ENCODE measurements at places on chromosomes 11 and 22.

GRCh38 chr11:69599502-69599901 is 41.5 kb upstream of the CCND1 start:
- no peak for DNase-seq

DNA sequence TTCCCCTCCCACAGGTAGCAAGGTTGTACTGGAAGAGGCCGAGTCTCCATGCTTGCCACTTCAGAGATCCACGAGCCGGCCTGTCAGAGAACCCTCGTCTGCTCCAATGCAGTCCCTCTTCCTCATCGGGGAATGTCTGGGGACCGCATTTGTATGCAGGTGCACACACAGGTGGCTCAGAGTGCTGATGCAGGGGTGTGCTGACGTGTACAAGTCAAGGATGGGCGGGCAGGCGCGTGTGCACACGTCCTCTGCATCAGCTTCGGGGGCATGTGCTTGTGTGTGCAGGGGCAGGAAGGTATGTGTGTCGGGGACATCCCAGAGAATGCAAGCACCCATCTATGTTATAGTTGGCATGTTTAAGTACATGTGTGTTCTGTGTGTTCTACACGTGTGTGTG is 49.4 kb downstream of the ELFN2 start:
- DNase-seq, result no peak

- DNase-seq, result no peak
Measured at GRCh38 chr22:23909296-23909898, 15.2 kb downstream of the MIF start.

GRCh38 chr11:85746670-85747069 is 60.7 kb upstream of the CCDC89 start:
- DNase-seq, result no peak

DNA sequence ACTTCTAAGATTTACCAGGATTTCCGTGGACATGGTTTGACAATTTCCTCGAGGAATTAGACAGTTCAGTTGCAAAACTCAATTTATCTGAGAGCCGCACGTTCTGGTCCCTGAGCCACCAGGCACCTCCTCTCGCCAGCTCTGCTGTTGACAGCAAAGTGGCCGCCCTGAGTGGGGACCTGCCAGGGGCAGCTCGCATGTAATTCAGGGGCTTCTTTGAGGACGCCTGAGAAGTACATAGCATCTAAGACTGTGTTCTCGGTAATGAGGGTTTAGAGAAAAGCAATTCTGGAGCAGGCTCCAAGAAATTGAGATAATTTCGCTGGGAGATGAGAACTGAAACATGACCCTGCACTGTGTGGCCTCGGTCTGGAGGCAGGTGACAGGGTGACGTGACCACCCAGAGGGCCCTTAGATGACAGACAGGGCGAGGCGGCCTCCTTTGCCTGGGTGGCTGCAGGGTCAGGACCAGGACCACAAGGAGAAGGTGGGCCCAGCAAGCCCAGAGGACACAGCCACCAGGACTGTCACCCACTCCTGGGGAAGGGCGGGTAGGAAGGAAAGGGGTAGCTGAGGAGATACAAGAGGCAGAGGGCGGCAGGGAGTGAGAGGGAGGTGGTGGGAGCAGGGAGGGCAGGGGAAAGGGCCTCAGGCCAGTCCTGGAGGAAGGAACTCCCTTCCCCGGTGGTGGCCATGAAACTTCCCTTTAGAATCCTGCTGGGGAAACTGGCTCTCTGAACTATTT is 55.0 kb downstream of the RTL6 start:
- DNase-seq, result no peak

DNA sequence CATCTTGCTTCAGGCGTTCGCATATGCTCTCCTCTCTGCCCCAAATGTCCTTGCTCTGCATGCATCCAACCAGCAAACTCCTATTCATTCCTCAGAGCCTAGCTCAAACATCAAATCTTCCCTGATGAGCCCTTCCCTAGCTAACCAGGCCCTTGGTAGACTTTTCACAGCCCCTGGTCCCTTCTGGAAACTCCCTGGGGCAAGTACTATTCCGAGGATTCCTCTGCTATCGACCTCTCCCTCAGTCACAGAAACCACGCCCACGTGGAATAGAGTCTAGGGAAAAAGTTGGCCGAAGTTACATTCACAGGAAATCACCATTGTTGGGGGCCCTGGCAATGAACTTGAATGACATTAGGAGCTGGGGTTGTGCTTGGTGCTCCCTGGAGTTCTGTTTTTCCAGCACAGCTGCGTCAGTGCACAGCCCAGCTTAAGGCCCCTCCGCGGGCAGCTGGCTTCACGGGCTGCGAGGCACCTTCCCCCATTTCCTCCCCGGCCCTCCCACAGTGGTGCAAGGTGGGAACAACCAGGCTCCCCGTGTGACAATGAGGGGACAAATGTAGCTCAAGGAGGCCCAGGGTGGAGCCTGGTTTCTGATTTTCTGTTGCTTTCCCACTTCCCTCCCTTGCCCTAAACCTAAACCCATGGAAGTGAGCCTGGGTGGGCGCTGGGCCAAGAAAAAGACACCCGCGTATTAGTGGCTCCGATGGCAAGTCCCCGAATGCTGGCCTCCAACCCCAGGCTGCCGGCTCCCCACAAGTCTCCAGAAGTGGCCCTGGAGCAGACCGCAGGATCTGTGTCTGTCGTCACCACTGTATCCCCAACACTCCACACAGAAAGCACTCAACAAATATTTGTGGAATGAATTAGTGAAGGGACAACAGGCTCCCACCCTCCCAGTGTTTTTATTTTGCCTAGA is 4.3 kb upstream of the ATP5MGL start:
- DNase-seq, result no peak

DNA sequence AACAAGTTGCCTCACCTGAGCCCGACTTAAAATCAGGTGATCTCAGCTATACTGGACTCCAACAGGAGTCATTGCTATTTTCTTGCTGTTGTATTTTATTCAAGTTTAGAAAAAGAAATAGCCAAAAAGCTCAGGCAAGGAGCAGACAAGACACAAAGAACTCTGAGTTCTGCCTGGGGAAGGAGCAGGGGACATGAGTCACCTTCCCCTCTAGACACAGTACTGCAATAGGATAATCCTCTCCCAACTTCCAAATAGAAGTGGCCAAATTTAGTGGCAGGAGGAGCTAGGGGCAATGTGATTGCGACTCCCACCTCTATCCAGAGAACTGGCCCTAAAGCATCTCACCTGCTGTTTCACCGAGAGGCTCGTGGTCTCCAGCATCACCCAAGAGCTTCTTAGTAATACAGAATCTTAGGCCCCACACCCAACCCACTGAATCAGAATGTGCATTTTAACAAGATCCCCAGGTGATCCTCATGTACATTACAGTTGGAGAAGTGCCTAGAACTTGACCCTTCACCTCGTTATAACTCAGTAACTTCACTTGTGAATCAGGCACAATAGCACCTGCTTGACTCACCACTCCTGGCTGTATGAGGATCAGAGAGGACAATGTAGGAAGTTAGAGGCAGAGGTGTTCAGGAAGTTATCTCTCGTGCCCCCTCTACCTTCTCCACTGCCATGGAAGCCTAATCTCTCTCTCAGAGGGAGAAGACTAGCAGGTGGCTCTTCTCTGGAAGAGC is 56.8 kb upstream of the FBXO3 start:
- DNase-seq, result no peak

DNA sequence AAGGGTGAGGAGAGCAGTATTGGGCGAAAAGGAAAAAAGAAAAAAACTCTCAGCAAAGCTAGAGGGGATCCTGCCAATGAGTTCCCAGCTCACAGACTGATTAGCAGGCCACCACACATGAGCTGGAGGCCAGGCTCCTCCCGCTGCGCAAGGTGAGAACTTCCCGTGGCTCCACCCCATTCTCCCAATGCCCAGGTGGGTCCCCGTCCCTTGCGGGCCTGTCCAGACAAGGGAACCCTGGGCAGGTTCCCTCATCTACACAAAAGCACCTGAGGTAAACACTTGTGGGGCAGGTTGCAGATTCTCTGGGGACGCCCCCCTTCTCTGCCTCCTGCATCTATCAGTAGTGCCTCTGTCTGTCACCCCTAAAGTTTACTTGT is 46.5 kb downstream of the CDPF1 start:
- DNase-seq, result no peak

- no peak for DNase-seq
Measured at GRCh38 chr11:112525844-112526590, 265.4 kb upstream of the PLET1 start.

- DNase-seq, result no peak
Measured at GRCh38 chr11:111729831-111730311, 36.3 kb downstream of the PPP2R1B start.

DNA sequence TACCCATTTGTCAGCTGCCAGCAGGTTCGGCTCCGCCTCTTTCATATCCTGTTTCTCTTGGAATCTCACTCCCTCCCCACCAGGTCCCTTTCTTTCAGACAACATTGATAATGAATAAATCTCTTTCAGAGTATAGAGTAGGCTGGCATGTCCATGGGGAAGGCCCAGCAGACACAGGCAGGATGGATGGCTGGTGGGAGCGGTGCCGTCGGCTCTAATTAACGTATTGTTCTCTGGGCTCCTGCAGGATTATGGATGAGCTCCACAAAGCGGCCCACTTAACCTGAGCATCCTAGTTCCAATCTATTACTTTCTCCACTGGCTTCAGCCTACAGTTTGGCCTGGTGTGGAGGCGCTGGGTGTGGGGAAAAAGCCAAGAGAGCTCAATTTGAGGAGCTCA is 588.0 kb downstream of the BUD13 start:
- DNase-seq, result no peak

GRCh38 chr11:33942954-33943353 is 51.1 kb upstream of the LMO2 start:
- no peak for DNase-seq

DNA sequence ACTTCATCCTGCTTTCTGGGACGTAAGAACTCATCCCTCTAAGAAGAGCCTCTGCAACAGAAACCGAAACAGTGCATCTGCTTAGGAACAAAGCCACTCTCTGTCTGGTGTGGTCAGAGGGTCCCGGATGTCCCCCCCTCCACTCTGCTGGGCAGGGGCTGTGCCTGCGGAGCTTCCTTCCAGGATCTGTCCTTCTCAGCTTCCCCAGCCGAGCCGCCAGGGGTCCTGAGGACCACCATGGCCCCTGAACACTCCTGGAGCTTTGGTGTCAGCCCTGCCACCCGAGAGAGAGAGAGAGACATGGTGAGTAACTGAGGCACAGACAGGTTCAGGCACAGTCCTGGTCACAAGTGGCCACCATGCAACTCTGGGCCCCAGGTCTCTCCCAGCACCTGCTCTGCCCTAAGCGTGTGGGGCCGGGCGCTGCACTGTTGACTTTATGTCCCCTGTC is 24.4 kb upstream of the MGAT3 start:
- DNase-seq, result no peak

DNA sequence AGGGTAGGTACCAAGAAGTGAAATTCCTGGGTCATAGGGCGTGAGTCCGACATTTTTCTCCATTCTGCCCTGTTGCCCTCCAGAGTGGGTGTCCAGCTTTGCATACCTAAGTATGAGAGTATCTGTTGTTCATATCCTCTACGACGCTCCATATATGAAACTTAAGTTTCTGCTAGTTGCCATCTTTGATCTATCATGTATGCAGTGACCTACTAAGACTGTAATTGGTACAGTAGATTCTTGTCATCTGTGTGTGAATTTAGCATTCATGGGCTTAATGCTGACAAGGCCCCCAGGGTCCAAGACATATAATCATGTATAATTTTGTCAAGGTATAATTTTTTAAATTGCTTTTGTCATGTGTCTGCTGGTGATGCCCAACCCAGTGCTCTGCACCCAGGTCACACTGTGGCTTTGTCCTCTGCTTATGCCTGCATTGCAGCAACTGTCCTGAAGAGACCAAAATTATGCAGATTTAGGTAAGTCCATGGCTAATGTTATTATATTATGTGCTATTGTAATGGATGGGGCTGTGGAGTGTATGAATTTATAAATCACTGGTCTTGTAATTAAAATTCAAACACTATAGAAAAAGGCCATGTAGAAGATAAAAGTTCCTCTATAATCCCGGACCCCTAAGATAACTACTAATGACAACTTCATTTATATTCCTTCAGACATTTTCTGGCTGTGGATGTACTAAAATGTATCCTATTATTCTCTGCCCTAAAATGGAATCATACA is 12.2 kb downstream of the NEAT1 start:
- no peak for DNase-seq

GRCh38 chr11:19083166-19083565 is 22.6 kb upstream of the MRGPRX2 start:
- DNase-seq, result no peak

DNA sequence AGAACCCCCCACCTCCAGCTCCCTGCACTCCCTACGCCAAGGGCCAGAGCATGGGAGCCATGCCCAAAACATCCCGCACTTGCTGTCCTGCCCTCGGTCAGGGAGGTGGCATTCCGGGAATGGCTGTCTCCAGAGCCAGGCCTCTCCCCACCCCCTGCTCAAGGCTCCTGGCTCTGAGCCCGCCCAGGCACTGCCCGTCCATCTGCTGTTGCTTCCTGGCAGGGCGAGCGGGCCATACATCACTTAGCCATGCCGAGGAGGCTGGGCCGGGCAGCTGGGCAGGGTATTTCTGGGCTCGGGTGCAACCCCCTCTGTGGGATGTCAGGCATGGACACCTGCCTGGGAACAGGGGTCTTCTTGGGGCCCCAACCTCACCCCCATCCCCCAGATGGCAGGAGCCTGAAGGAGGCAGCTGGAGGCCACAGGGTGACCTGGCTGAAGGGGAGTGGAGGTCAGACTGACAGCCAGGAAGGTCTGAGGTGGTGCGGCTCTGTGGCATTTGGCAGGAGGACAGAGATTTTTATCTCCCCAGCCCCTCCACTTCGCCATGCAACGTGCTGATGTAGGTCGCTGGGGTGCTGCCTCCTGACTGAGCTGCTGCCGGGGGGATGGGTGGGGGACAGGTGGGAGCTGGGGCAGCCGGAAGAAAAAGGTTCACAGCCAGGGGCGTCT is 8.7 kb upstream of the CABP7 start:
- DNase-seq, result no peak

DNA sequence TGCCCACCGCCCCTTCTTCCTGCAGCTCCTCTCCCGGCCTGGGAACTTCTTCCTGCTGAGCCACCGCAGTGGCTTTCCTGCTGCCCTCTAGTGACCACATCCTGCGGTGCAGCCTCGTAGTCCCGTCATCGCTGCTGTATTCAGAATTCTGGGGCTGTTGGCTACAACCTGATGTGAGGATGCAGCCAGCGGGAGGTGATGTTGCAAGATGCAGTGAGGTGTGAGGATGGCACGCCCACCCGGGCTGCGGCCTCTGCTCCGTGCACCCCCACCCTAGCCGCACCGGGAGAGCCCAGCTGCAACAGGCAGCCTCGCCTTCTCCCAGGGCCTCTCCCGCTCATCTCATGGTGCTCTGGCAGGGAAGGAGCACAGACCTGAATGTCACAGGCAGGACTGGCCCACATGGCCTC is 10.1 kb downstream of the CHST1 start:
- peak; percentile 65 for DNase-seq

GRCh38 chr22:42777126-42777525 is 56.5 kb upstream of the A4GALT start:
- no peak for DNase-seq

Data from SW480 (cell line).